M059J (cell line): ENCODE measurements at places on chromosomes 13 and 19. TPM values are rescaled to one million over a fixed set of nuclear protein-coding genes. Genes with fewer than 3 reads are reported as not detected.
A peak's percentile ranks its signal among the peaks of the same experiment; 100 is the strongest.

DNA sequence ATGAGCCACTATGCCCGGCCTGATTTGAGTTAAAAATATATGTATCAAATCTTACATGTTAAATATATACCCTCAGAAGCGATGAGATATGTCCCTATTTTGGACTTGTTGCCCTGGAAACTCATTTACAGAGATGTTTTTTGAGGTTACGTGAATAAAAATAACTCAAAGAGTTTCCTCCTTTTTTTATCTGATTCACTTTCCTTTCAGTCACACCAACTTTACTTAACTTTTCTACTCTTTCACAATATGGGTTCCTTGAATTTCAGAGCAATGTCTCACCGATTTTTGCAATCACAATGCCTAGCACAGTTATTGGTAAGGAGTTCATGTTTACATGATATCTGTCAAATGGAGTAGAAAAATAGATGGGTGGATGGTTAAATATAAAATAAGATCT, 2.3 kb downstream of the OR7C2 start:
- DNase-seq = no peak

HSPB6 gene
- 0.39 and 0.47 TPM in 2 replicates for total RNA-seq

- DNase-seq = no peak
Measured at GRCh38 chr13:98390086-98390715, 186.7 kb downstream of the STK24 start.

DNA sequence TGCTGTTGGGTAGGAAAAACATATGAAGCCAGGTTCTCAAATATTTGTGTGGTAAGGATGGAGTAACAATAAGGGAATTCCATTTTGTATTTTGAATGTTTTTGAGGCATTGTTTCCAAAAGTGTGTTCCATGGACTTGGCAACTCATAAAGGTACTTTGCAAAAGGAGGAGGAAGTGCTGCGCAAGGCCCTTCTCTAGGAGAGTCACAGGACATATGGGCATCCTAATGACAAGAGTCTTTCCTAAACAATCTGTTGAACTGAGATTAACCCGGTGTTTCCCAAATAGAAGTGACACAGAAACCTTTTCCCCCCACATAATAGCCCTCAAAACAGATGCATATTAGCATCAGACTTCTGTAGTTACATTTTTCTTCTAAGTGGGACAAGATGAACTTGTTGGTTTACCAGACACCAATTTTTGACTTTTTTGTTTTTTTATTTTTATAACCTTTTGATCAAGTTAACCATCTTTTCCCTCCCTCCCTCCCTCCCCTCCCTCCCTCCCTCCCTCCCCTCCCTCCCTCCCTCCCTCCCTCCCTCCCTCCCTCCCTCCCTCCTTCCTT, 209.3 kb downstream of the PCCA start:
- no peak for DNase-seq

KANK3 gene
- 0.74 TPM in 1 of 2 replicates, not detected in the other for total RNA-seq

- peak; percentile 2 for DNase-seq
Measured at GRCh38 chr13:22801402-22802003, 379.3 kb upstream of the SGCG start.

- DNase-seq = no peak
Measured at GRCh38 chr13:110506859-110507566, 54.5 kb downstream of the RAB20 start.

- DNase-seq = no peak
Measured at GRCh38 chr13:75321084-75321483, 160.9 kb downstream of the TBC1D4 start.

GRCh38 chr19:51136851-51137551, 5.1 kb upstream of the SIGLEC7 start:
- no peak for DNase-seq

- no peak for DNase-seq
Measured at GRCh38 chr19:2413629-2414028, 13.8 kb downstream of the TIMM13 start.

DNA sequence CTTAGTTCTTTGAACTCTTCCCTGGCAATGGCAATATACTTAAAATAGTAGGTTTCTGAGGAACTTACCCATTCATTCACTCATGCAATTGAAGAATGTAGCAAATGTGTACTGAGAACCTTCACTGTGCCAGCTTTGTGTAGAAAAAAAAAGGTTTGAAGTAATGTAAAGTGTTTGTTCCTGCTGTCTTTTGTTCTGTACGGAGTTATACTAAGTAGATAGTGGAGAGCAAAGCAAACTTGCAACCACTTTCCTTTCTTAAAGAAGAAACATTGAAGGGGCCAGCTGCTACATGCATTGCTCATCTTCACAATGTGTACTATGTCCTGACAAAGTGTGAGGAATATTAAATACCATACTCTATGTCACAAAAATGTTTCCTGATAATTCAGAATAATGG, 68.9 kb upstream of the FREM2 start:
- no peak for DNase-seq

GRCh38 chr19:7545300-7545699, 9.8 kb downstream of the PNPLA6 start:
- no peak for DNase-seq

ZNF534 gene
- total RNA-seq = not detected in 2 replicates

GRCh38 chr13:28258417-28258816, 120.1 kb downstream of the PAN3 start:
- DNase-seq = no peak

- DNase-seq = no peak
Measured at GRCh38 chr13:65125236-65125635, 2104.9 kb downstream of the PCDH9 start.

GRCh38 chr19:3625996-3626472, 556 bp downstream of the CACTIN start:
- peak; percentile 25 for DNase-seq

- DNase-seq = no peak
Measured at GRCh38 chr13:113819731-113820715, 43.9 kb downstream of the GAS6 start.

DNA sequence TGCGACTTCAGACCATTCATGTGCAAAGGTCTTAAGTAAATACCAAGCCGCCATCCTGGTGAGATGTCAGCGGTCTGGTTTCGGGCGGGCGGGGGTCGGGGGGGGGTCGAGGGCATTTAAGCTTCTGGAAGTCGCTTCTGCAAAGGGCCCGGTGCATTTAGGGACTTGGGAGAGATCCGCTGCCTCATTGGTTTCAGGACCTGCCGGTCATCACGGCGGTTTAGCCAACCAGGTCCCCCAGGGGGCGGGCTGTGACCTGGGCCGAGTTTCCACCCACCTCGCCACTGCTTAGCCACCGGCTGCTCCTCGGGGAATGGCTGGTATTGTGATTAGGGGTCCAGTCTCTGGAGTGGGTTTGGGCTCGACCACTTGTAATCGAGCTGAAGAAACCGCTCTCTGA, 7.8 kb downstream of the ANKLE1 start:
- no peak for DNase-seq

CDX2 gene
- not detected in 2 replicates for total RNA-seq

ZNF729 gene
- total RNA-seq = not detected in 2 replicates

GRCh38 chr13:65866138-65866537, 1364.0 kb downstream of the PCDH9 start:
- no peak for DNase-seq

SHISA7 gene
- total RNA-seq = not detected in 2 replicates

- DNase-seq = no peak
Measured at GRCh38 chr19:40466985-40467734, at the start of gene SPTBN4. SPTBN4 (plus strand) TSS chr19:40467001; CDS start chr19:40472622, 5,621 bp downstream.

DNA sequence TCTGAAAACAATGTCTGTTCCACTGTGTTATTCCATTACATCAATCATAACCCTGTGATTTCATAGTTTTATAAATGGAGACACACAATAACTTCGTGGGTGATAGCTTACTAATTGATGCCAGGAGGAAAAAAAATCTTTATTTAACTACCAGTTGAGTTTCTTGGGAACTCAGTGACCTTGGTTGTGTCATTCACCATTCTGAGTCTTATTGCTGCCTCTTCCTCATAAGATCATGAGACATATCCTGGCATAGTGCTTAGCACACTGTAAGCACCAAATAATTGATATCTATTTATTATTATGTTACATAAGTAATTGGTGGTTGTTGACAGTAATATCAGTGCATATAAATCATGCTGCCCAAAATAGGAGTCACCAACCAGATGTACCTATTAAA, 39.1 kb upstream of the SIN3B start:
- no peak for DNase-seq

DNA sequence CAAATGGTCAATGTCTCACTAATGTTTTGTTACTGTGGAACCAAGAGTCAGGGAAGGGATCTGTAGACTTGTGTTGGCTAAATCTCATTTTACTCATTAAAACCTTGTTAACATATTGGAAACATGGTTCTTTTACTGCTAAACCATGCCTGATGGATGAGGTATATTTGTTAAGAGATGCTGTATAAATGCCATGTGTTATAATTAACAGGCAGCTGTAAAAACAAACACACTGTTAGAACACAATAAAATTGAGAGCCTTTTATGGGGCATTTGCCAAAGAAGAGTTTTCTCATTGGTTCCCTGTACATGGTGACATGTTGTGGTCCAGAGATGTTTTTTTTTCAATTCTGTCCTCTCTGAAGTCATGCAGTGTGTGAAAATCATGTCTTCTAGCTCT, 121.9 kb downstream of the ESD start:
- no peak for DNase-seq

GRCh38 chr13:52739468-52740071, at the start of gene CNMD:
CNMD (minus strand) TSS chr13:52739820; CDS start chr13:52739701, 119 bp downstream.
- DNase-seq = no peak

GRCh38 chr19:16846901-16847300, 17.7 kb downstream of the SIN3B start:
- no peak for DNase-seq

- no peak for DNase-seq
Measured at GRCh38 chr19:20325151-20325550, 158.1 kb downstream of the ZNF486 start.

DNA sequence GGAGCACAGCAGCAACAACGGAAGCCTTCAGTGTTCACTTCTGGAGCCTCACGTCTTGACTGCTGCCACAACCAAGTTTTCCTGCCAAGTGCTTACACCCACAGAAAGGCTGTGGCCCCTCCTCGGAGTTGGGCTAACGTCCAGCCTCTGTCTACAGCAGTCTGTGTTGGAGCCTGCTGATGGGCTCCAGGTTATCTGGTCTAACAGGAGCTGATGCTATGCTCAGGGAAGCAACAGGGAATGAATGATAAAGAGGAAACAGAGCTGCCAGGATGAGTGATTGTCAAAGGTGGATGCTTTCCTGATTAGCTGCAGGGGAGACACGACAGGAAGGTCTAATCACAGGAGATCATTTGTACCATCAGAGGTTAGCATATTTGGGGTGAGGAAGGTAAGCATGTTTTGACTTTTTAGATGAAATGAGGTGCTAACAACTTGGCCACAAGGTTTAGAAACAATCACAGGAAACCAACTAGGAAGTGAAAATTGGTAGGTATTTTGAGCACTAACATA, 53.8 kb upstream of the RCBTB2 start:
- DNase-seq = no peak

DNA sequence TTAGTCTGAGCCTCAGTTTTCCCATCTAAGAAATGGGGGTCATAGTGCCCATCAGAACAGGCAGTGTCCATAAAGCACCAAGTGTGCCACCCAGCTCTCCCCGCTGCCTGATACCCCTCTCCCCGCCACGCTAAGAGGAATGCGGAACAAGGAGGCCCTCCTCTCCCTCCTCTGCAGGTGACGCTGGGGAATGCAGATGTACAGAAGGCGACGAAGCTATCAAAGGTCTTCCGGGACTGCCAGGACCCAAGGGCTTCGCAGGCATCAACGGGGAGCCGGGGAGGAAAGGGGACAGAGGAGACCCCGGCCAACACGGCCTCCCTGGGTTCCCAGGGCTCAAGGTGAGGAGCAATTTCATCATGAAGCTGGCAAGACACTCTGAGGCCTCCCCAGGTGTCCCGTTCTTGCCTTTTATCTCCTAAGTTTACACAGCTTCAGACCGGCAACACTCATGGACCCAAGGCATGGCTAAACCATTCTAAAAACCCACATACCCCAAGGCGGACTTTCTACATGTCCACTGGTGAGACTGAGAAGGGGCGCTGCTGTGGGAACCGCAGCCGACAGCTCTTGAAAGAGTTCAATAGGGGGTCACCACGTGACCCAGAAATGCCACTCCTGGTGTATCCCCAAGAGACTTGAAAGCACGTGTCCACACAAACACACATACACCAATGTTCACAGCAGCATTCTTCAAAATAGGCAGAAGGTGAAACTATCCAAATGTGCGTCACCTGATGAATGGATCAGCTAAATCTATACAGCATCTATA, 102.7 kb downstream of the RAB20 start:
- DNase-seq = no peak

ACP7 gene
- 0.89 and 1.7 TPM in 2 replicates for total RNA-seq

MEIOSIN gene
- total RNA-seq = 0.25 TPM in 1 of 2 replicates, not detected in the other

GRCh38 chr19:49224879-49225278, 67.3 kb downstream of the TRPM4 start:
- DNase-seq = peak; percentile 76

GRCh38 chr13:93550236-93550635, 323.6 kb downstream of the GPC6 start:
- no peak for DNase-seq

DNA sequence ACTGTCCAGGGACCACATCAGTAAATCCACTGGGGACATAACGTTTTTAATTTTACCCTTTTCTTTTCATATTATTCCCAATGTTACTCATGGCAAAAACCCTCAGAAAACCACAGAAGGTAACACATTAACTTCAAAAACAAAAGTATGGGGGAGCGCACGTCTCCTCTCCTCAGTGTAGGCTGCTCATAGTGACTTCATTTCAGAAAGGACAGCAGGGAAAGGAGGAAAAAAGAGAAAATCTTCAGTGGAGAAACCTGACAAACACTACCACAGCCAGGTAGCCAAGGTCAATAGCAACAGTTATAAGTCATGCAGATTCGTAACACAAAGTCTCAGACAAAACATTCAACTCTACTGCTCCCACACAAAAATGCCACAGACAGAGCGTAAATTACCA, 21.4 kb downstream of the DZIP1 start:
- no peak for DNase-seq

GRCh38 chr13:110447058-110447511, 114.4 kb downstream of the RAB20 start:
- no peak for DNase-seq

ELSPBP1 gene
- total RNA-seq = 24.4 and 33.3 TPM in 2 replicates

- DNase-seq = no peak
Measured at GRCh38 chr19:42422092-42422900, 4.9 kb downstream of the LIPE start.

- DNase-seq = no peak
Measured at GRCh38 chr19:2634228-2634951, 68.1 kb downstream of the GNG7 start.

PODNL1 gene
- 2.8 TPM in 1 of 2 replicates, not detected in the other for total RNA-seq

DNA sequence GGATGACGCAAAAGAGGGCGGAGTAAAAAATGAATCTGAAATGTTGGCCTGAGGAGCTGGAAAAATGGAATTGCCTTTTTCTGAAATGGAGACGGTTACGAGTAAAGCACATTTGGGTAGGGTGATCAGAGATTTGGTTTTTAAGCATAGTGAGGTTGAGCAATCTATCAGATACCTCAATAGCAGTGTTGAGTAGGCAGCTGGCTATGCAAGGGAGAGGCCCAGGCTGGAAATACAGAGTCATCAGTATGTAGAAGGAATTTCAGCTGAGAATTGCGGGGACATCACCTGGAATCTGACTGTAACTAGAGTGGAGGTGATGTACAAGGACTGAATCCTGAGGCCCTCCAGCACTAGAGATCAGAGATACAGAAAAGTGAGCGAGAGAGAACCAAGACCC, 224.8 kb downstream of the LMO7 start:
- DNase-seq = no peak
